ENCODE measurements at places on chromosomes 7 and 10.

- peak; percentile 91 for DNase-seq
Measured at GRCh38 chr7:1669064-1669951, 769 bp upstream of the ELFN1 start.

DNA sequence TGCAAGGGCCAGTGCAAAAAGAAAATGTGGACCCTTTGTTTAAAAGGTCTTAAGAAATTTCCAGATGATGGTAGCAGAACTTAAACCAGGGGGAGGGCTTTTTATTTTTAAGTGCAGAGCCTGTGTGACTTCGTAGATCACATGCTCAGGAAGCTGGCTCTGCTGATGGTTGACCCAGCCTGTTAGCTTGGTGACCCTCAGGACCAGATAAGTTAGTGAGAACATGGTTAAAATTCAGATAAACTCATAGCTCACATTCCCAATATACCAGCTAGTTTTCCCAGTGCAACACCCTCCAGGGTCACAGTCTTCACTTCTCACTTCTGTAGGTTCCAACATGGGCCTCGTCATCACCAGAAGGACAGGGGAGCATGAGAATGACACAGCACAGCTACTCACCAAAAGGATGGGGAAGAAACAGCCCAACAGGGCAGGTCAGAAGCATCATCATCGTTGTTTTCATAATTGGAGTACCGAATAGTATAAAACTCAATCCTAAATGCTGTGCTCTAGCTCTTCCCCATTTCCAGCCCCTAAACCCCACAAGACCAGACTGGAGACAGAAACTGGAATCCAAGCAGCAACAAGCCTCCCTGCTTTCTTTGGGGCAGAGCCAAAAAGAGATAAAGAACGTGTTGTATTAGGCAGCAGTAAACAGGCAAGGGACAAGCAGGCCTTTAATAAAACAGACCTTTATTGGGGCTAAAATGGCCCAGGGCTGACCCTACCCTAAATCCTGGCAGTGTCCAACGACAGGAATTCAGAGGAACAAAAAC, 102.2 kb upstream of the ANKRD1 start:
- peak; percentile 63 for DNase-seq

DNA sequence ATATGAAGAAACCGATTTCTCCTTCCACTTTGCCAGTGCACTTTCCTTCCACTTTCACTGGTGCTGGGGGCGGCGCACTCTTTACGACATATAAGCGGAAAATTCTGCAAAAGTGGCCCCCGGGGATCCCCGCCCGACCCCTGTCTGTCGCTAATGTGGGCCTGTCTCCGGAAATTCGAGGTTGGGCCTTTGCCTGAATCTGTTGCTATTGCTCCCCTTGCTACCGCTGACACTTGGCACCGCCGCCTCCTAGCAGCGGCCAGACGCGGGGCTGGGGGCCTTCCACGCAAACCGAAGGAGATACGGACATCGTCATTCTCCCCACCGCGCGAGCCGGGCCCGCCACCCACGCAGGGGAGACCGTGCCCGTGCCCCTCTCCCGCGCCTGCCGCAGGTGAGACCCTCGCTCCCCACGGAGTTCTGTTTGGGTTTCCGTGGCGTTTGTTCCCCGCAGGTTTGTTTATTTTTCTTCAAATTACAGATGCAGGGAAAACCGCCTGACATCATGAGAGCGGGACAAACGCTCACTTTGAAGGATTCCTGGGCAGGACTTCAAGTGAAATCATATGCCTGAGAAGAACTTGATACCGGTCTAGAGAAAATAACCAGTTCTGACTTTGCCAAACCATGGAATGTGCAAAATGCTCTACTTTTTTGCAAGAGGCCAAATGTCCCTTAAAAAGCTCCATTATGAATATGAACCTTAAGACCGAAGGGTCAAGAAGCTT, 5.0 kb downstream of the TWIST1 start:
- peak; percentile 80 for DNase-seq

- no peak for DNase-seq
Measured at GRCh38 chr10:47061776-47062175, 150.5 kb downstream of the PTPN20 start.

- no peak for DNase-seq
Measured at GRCh38 chr7:112053737-112054069, 152.5 kb downstream of the DOCK4 start.

DNA sequence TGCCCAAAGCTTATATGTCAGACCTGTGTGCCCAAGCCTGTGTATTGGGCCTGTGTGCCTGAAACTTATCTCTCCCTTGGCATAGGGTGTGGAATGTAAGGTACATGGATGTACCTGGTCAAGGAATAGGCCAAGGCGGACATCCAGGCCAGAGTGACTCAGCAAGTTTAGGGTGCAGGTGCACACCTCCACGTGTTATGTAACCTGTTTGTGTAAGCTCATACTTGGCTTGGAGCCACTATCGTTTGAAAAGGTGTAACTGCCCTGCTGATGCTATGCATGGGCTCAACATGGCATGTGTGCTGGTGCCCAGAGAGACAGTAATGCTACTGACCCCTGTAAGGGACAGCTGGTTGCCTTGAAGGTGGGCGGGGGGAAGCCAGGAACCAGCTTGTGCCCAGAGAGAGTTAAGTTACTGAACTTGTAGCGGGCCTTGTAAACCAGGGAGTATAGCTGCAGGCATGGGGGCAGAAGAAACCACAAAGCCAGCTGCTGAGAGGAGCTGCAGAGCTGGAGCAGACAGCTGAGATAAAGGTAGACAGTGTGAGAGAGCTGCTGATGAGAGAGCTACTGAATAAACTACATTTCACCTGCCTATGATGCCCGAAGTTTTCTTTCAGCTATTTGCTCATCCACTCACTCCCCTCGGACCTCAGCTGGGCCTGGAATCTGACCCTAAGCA, 656.4 kb upstream of the ZWINT start:
- no peak for DNase-seq

GRCh38 chr10:77520995-77521394, 116.6 kb downstream of the KCNMA1 start:
- no peak for DNase-seq

DNA sequence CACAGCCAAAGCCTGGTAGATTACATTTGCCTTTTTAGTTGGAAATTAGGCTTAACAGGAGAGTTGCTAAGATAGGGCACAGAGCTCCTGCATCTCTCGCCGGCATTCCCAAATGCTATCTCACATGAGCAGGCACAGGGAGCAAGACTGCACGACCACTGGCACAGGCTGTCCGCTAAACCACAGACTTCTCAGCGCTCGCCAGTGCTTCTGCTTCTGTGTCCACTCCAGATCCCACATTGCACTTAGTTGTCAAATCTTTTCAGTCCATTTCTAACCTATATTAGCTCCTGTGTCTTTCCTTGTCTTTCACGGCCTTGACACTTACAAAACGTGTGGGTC, 138.9 kb downstream of the EGFR start:
- DNase-seq = no peak

DNA sequence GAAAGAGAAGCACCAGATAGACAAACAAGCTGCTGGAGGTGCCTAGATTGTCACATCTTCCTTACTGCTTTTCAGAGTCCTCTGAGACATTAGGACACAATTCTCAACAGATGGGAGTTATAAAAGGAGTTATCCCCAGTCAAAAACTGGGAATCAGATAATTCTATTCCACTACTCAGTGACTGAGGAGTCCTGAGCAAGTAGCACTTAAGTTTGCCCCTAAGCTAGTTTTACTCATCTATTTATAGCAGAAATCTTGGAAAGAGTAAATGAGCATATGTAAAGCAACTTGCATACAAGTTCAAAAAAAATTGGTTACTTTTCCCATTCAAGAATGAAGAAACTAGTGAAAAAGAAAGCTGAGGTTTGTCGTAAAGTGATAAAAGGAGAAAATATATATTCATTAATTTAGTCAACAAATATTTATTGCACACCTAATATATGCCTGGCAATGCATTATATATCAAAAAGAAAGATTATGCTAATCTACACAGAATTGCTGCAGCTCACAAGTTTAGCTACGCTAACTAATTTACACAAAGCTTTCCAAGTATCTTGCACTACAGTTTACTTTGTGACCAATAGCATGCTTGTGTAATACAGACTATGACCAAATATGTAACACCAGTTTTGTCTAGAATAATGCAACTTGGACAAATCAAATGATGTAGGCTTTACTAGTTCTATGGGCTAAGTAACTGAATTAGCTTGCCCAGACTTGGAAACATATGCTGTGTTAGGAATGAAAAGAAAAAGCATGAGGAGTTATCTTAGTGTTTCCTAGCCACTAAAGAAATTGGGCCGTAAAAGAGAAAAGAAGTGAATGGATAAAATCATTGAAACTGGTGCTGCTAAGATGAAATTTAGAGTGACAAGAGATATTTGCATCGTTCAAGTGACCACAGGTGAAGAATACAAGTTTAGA, 106.3 kb downstream of the GRM3 start:
- DNase-seq = no peak

GRCh38 chr10:121753726-121754476, 155.7 kb upstream of the FGFR2 start:
- no peak for DNase-seq

DNA sequence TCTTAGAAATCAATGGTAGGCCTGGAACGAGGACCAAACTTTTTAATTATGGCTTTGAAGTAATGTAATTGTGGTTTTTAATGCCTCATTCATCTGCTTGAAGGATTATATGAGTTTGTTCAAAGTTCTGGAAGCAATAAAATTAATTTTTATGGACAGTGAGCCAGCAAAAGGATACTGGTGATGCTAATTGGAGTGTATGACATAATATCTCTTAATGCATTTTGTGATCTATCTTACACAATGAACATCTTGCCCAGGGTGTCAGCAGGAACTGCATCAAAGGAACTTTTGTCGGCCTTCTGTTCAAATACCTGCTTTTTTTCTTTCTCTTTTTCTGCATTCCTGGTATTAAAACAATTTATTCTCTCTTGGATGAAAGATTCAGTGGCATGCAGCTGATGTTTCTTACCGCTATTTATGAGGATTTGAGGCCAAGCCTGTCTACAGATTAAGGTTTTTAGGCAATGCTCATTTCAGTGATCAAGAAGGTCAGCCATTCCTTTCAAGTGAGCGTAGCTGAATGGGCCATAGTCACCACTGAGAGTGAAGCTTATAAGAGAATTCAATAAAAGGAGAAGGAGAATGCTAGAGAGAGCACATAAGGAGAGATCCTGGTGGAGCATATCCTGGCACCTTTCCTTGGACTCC, 974.8 kb downstream of the SORCS3 start:
- DNase-seq = peak; percentile 15

GRCh38 chr7:73974101-73974947, 53.6 kb upstream of the ELN start:
- DNase-seq = no peak

DNA sequence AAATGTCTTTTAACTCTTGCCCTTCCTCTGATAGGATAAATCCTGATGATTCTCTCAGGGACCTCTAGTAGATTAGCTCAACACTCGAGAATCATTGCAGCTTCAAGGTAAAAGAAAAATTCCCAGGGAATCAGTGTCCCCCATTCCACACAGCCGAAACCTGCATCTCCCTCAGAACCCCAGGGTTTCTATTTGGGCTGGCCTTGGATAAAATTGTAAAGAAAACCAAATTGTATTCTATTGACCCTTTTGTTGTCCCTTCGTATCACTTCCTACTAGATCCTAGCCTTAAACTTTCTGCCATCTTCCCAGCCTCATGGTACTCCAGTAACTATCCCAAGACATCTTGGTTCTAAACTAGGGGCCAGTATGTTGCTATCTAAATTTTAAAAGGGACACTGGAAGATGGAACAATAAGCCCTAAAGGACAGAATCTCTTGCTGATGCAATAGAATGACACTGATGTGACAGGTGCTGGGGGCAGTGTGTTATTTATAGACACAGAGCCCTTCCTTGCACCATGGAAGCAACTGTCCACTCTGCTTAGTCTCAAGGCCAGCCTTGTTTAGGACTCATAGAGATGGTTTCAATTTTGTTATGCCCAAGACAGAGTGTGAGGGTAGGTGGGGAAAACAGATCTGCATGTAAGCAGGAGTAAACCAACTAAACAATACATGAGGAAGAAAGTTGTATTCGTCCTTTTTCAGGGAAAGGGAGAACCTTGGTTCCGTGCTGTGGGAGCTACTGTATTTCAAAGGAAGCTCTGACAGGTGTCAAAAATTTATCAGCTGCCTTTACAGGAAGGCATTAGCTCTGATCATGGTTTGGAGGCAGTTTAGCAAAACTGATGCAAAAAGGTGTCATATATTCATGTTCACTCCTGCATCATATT, 7.6 kb downstream of the ASB15 start:
- DNase-seq = peak; percentile 74

DNA sequence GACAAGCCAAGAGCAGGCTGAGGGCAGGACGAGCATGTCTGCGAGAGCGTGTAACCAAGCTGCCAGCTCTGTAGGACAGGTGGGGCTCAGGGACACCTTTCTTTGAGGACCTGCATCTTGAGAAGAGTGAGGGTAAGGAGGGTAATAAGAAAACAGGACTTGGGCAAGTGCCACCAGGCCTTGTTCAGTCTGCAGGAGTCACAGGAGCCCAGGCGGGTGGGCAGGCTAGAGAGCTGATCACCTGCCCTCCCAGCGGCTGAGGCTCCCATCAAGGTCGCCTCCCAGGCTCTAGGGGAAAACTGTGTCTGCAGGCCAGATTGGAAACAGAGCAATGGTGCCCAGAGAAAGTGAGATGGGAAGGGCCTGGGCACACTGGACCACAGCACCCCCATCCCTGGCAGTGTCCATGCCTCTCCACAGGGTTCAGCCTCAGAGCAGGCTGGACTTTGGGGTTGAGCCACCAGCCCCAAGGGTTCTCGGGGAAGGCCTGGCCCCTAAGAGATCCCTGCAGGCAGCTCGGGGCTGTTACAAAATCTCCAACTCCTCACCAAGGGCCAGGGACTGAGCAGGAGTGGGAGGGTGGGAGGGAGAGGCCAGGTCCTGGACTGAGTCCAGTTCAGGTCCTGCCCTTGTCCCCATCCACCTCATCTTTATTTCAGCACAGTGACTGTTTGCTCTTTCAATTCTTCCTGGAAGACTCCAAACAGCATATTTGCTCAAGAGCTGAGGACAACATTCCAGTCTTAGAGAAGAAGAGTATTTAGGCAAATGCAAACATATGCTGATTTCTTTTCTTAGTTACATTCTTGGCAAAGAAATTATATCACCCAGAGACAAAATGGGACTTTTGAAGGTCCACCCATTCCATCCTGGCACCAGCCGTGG, 161.9 kb downstream of the GRID1 start:
- DNase-seq = no peak

Measured in eye (tissue), 1 donor.